ENCODE measurements at places on chromosomes 11 and 22.

DNA sequence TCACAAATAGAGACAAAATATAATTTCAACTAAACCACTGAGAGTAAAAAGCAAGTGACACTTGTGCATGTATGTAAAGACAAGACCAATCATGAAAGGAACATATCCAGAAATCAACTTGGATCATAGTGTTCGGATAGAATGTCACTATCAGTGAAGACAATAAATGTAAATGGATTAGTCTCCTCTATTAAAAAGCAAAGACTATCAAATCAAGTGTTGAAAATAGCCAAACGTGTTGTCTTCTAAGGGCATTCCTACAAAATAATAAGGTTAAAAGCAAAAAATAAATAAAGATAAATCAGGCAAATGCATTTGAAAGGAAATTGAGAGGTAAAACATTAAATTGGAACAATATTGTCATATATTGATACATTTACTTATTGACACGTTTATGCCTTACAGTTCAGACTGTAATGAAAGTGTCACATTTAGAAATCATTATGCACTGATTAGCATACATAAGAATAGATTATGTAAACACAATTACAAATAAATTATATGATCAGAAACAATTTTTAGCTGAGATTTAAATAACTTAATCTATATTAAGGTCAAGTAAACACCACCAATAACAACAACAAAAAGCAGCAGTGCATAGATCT is 1100.1 kb downstream of the BRD1 start:
- no peak for DNase-seq

GRCh38 chr11:127259102-127259501 is 258.5 kb upstream of the KIRREL3 start:
- DNase-seq = no peak

- peak; percentile 59 for DNase-seq
These were observed 3.2 kb downstream of the TBC1D10C start for GRCh38 chr11:67406969-67407687.

DNA sequence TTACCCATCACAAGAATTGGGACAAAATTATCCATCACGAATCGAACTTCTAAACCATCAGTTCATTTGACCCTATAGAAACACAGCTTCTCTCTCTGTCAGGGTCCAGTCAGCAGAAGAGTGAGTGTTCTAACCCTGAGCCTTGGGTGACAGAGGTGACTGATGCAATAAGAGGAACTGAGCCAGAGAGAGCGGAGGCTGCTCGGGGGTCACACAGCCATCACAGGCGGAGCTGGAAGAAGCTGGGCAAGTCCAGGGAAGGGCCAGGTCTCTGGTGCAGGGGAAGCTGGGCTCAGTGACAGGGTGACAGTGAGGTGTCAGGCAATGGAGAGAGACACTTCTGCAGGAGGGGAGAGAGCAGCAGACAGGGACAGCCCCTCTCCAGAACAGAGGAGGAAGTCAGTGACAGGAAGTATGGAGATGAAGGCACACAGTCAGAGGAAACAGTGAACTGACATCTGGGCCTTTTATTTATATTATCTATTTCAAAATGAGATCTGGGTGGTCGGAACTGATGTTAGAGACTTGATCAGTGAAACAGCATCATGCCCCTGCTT is 184.0 kb upstream of the TBCEL start:
- no peak for DNase-seq

DNA sequence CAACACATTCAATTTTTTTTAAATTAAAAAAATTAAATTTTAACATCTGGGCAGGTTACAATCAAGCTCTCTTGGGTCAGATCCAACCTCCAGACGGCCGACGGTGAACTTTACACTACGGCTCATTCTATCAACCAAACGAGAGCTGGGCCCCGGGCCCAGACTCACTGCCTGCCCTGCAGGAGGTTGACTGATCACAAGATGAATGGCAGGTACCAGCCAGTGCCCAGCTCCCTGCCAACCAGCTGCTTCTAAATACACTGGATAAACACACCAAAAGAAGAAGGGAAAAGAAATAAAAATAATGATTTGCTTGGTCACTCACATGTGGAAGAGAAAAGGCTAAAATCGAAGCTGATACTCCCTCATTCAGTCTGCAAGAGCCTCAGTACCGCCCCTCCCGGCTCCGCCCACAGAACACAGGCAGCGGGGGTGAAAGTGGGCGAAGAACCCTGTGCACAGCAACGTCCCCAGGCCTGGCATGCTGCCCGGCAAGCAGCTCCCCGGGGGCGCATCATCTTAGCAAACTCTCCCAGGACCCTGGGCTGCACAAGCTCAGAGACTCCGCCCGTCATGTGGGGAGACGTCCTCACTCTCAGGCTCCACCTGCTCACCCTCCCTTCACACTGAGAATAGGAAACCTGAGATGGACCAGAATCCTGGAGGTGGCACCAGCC is 303.4 kb downstream of the SHANK2 start:
- DNase-seq = no peak

DNA sequence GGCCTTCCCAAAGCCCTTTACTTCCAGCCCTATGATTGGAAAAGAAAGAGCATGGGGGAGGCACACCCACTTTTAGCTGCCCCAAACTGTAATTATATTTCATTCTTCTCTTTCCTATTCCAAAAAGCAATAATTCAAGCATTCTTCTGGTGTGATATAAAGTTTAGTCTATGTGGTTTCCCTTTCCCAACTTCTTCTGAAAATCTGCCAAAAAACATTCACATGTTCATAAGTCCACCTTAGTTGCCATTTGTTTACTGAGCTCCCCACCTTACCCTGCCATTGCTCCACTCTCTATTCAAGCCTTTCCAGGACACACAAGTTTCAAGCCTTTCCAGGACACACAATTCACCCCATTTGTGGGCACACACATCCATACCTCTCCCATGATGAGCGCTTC is 111.6 kb upstream of the BMAL1 start:
- no peak for DNase-seq

GRCh38 chr11:67024410-67024809 is 1.5 kb downstream of the SYT12 start:
- DNase-seq = peak; percentile 66

GRCh38 chr22:39617342-39617741 is 46.8 kb downstream of the CACNA1I start:
- DNase-seq = no peak

DNA sequence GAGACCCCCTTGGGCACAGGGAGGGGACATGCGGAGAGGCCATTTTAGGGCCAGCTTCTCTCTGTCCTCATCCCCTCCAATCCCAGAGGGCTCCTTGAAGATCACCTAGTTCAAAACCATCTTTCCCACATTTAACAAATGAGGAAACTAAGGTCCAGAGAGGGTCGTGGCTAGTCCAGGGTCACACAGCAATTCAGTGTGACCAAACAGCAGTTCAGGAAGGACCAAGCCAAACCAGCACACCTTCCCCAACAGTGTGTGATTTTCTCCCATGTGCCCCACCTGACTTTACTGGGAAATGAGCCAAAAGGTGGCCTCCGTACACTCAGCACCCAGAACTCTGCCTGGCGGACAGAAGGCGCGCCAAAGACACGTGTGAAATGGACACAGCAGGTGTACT is 51.3 kb downstream of the CACNA1I start:
- no peak for DNase-seq

GRCh38 chr11:132959693-132960092 is 572.6 kb downstream of the OPCML start:
- DNase-seq = no peak

GRCh38 chr11:79498667-79499066 is 57.8 kb upstream of the TENM4 start:
- DNase-seq = no peak

GRCh38 chr22:37259540-37260029 is 15.5 kb upstream of the RAC2 start:
- peak; percentile 35 for DNase-seq

- DNase-seq = no peak
These were observed 102.8 kb downstream of the CEP164 start for GRCh38 chr11:117430293-117430955.

GRCh38 chr11:92735039-92735438 is 234.4 kb upstream of the MTNR1B start:
- no peak for DNase-seq

DNA sequence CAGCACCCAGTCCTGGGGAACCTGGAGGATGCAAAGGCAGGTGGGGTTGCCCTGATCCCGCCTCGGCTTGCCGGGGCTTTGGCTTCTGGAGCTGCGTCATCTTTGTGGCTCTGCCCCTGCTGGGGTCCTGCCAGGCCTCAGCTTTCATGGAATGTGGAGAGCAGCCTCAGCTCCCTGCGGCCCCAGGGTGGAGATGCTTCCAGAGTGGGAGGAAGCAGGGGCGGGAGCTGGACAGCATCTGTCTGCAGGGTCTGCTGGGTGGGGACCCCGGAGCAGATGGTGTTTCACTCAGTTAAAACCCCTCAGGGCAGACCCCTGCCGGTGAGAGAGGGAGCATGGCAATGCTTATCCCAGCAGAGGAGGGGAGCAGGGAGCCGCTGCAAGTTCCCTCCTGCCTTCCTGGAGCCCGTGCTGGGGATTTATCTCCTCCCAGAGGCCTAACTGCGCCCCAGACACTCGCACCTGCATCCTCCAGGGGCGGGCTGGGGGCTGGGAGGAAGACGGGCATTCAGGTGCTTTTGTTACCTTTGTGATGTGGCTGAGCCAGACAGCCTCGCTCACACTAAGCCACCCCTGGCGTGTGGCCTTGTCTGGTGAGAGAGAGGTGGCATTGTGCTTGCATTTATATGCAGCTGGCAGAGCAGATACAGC is 15.7 kb downstream of the GRIK4 start:
- no peak for DNase-seq

GRCh38 chr11:122179961-122180834 is 64.2 kb upstream of the BLID start:
- no peak for DNase-seq

DNA sequence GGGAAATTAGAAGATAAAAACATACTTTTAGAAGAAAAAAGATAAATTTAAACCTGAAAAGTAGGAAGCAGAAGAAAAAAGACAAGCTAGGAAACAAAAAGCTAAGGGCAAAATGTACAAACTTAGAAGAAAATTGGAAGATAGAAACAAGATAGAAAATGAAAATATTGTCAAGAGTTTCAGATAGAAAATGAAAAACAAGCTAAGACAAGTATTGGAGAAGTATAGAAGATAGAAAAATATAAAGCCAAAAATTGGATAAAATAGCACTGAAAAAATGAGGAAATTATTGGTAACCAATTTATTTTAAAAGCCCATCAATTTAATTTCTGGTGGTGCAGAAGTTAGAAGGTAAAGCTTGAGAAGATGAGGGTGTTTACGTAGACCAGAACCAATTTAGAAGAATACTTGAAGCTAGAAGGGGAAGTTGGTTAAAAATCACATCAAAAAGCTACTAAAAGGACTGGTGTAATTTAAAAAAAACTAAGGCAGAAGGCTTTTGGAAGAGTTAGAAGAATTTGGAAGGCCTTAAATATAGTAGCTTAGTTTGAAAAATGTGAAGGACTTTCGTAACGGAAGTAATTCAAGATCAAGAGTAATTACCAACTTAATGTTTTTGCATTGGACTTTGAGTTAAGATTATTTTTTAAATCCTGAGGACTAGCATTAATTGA is 1.0 kb downstream of the MALAT1 start:
- DNase-seq = no peak

- peak; percentile 88 for DNase-seq
These were observed 1.3 kb upstream of the ESAM start for GRCh38 chr11:124763156-124763947.

- no peak for DNase-seq
These were observed 6.6 kb upstream of the KRTAP5-6 start for GRCh38 chr11:1690167-1691025.

DNA sequence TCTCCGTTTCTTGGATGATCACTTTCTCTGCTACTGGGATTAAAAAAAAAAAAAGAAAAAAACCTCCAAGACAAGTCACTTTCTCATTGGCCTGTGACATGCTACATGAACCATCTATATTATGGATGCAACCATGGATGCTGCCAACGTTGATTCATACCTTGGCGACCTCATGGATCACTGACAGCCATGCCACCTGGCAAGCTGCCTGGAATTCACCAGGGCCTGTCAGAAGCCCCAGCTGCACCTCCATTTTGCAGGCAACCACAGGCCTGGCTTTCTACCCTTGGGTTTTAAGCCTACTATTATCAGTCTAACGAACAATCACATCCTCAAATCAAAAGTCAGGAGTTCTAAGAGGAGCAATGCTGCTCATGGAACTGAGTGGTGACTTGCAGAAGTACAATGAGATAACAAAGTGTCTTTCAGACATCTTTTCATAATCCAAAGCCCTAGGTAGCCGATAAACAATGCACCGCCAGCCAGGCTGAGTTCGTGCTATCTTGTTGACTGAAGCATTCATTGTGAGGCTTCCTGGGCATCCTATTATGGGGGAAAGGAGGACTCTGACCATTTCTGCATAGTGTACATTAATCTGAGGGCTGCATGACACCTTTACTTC is 48.0 kb upstream of the CADM1 start:
- DNase-seq = no peak

DNA sequence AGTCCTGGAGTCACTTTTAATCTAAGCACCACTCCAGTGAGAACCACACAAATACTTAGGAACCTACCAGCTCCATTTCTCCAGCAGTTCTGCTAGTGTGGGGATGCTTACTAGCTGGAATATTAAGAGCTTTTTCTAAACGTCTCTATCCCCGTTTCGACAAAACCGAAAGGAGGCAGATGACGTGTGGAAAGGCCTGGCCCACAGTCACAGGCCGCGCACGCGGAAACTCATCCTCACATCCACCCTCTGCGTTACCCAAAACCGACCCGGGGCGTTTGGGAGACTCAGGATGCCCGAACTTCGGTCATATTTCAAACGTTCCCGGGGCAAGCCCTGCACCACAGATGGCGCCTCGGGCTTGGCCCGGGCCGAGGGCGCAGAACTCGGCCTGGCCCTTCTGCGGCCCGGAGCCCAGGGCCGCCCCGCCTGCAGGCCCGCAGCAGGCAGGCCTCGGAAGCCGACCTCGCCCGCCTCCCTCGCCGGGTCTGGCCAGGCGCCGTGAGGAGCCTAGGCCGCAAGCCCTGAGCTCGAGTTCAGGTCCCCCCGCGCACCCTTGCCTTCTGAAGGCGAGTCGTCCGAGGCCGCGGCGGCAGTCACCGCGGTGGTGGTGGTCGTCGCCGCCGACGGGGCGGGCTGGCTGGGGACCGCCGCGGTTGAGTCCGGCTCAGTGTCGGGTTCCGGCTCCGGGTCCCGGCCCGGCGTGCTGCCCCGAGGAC is 473 bp downstream of the FNBP4 start:
- DNase-seq = peak; percentile 79

- no peak for DNase-seq
These were observed 936 bp downstream of the CECR2 start for GRCh38 chr22:17370026-17370765.

Data from activated naive CD8-positive, alpha-beta T cell treated with anti-CD3 and anti-CD28 coated beads, Interleukin-2, amount 10 ng/mL, durations not matched to agents 7 days and 5 days (primary cell).